Kidney glomerular epithelial cell (primary cell): ENCODE measurements at places on chromosomes 11 and 22.

DNA sequence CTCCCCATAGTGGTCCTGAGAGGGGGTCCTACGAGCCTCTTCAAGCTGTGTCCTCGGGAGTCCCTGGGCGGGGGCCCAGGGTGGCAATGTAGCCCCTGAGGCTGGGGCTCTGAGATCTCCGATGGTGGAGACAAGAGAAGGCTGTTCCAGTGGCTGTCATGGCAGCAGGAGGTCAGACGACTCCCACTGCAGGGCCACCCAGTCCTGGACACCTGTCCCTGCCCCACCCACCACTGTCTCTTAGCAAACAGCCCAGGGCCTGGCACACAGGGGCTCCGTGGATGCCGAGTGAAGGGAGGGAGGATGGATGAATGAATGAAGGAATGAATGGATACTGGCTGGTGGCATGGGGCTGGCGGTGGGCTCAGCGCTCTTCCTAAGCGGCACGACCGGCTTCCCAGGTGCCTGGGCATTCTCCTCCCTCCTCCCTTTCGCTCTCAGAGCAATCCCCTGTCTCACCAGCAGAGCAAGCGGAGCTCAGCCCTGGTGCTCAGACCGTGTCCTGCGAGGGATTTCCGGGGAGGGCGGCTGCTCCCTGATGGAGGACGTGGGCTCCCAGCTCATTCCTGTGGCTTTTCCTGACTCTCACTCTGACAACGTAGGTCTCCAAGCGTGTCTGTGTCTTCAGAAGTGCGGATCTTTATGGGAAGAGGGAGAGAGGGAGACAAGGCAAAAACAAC lies 1272.6 kb downstream of the BRD1 start:
- DNase-seq, result no peak

DNA sequence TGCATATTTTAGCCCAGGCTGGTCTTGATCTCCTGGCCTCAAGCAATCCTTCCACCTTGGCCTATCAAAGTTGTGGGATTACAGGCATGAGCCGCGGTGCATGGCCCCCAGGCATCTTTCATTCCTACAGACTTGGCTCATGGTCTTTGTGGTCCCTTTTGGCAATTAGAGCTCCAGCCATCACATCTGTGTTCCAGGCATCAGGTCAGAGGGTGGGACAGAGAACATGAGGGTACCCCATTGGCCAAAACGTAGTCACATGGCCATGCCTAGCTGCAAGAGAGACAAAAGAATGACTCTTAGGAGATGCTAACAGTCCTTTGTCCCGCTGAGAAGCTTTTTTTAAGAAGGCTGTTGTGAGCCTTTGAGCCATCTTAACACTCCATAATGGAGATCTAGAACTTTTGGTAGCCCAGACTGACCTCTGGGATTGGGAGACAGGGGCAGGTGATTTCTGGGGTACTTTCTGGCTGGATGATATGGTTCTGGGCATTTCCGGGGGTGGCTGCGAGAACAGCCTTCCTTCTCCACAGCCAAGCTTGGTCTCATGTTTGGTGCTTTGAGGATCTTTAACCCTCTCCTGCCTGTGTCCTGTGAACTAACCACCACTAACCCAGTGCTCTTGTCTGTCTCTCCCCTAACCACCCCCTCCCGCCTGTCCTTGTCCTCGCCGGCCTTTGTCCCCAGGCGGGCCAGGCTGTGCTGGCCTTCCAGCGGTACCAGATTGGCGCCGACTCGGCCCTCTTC lies 18.4 kb upstream of the TAB1 start:
- no peak for DNase-seq

DNA sequence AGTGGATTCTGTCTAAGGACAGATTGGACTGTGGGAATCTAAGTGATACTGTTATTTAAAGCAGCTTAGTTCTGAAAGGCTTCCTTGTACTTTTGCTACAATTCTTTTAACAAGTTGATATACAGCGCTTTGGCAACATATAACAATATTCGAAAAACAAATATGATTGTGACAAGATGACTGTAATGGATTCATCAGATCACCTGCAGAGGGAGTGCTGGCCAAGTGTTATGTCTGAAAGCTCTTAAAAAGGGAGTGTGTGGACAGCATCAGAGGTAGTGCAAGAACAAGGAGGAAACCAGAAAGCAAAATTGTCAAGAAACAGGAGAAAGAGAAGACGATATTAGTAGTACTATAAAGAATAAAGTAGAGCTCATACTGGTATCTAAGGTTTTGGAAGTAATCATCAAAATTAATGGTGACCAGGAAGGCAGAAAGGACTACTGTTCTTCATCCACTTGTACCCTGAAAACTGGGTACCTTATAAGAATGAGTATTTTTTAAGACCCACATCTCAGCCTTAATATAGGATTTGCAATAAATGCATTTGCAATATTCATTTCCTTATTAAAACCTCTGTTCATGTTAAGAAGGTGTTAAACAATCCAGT lies 1112.0 kb upstream of the CCDC90B start:
- no peak for DNase-seq

DNA sequence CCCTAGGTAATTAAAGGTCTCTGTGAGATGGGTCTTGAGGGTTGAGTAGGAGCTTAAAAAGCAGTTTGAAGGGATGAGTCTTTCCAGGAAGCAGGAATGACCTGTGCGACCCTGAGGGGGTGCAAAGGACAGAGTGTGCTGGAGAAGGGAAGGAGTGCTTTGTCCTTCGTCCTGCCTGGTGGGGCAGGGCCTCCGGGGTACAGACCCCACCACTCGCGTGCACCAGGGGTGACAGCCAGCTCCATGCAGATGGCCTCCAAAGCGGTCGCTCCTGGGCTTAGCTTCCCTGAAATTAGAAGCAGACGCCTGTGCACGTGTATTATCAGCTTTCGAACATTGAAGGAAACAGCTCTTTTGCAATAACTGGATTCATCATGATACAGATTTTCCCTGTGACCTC lies 959.8 kb downstream of the BRD1 start:
- DNase-seq, result no peak

- no peak for DNase-seq
These were observed 101.0 kb downstream of the PDE2A start for GRCh38 chr11:72573072-72573854.

GRCh38 chr11:66189031-66189745 lies 79.3 kb upstream of the RAB1B start:
- DNase-seq, result no peak

DNA sequence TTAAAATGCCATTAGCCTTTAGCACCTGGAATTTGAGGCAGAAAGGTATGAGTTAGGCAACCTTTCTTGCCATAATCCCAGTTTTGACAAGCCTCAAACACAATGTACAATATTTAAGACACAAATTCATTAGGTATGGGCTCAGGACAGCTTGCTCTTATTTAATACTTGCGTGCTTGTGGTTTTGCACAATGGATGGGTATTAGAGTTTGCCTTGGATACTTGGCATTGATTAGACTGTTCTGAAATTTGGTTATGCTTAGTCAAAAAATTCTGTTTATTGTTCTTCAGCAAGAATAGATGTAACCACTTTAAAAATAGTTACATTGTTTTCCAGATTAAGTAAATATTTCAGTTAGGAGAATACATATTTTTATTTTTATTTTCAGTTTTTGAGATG lies 5.4 kb upstream of the C11orf65 start:
- no peak for DNase-seq

GRCh38 chr22:36332623-36333332 lies 55.0 kb downstream of the MYH9 start:
- peak; percentile 76 for DNase-seq

DNA sequence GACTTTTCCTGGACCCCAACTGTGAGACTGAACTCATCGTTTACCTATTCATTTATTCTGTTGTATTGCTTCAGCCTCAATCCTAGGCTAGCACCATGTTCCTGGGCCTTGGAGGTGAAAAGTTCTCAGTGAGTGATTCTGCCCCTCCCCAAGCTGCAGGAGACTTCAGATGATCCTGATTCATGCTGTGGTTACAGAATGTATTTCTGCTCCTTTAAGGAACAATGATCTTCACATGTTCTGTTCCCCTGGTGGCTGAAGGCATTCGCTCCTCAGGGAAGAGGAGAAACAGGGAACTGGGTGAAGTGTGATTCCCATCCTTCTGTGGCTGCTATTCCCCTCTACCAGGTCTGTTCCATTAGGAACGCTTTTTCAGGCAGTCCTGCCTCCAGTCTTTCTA lies 2.4 kb downstream of the OR52E1 start:
- peak; percentile 6 for DNase-seq

GRCh38 chr22:28426346-28427132 lies 253.1 kb downstream of the TTC28 start:
- DNase-seq, result no peak

GRCh38 chr11:10645212-10645795 lies 48.3 kb downstream of the IRAG1 start:
- DNase-seq, result no peak

DNA sequence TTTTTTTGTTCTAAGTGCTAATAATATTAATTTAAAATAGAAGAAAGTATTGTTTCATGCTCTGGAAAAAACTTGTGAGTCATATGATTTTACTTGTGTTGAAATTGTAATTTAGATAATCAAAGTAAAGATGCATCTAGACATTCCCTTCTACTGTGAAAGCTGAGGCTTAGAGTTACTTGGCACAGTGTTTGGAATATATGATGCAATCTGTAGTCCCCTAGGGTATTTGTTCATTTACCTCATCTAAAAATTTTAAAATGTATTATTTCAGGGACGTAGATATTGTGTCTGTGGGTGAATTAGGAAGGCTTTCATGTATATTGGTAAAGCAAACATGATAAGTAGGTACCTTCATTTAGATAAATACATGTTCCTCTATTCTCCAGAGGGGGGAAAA lies 793.5 kb upstream of the CNTN5 start:
- no peak for DNase-seq

DNA sequence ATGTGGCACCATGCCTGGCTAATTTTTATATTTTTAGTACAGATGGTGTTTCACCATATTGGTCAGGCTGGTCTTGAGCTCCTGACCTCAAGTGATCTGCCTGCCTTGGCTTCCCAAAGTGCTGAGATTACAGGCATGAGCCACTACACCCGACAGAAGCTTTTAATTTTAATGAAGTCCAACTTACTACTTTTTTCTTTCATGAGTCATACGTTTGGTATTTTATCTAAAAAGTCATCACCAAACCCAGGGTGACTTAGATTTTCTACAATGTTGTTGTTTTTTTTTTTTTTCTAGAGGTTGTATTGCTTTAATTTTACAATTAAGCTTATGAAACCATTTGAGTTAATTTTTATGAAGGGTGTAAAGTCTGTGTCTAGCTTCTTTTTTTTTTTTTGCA lies 34.9 kb downstream of the JRKL start:
- DNase-seq, result peak; percentile 10

GRCh38 chr11:59822989-59823566 lies 12.5 kb upstream of the MRPL16 start:
- peak; percentile 32 for DNase-seq

- peak; percentile 37 for DNase-seq
These were observed 29.6 kb downstream of the SNX19 start for GRCh38 chr11:130886704-130887103.

DNA sequence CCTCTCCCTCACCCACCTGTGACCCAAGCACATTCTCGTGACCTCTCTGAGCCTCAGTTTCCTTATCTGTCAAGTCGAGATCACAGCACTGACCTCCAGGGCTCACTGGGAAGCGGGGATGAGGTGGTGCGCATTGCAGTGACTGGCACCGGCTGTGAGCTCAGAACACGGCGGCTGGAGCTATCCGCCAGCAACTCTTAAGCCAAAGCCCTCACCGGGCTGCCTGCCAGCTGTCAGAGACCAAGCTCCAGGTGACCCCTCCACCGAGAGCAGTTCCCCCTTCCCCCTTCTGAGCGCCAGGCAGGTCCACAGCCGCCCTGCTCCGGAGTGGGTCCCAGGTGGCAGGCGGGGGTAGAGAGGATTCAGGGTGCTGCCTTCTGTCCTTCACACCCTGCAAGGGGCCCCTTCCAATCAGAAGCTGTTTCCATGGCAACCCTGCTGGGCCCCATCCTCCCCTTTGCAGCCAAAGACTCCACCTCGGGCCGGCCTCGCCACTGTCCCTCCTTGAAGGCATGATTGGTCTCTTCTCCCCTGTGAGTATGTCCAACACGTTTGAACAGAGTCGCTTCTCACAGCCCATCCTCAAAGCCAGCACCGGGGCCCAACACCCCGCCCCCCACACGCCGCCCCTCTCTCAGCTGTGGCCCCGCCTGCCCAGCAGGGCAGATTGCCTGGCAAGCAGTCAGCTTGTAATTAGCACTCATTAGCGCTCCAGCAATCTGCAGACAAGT lies 98.7 kb downstream of the WNT7B start:
- no peak for DNase-seq

GRCh38 chr11:2445746-2446551 lies 1.1 kb downstream of the KCNQ1 start:
- no peak for DNase-seq

DNA sequence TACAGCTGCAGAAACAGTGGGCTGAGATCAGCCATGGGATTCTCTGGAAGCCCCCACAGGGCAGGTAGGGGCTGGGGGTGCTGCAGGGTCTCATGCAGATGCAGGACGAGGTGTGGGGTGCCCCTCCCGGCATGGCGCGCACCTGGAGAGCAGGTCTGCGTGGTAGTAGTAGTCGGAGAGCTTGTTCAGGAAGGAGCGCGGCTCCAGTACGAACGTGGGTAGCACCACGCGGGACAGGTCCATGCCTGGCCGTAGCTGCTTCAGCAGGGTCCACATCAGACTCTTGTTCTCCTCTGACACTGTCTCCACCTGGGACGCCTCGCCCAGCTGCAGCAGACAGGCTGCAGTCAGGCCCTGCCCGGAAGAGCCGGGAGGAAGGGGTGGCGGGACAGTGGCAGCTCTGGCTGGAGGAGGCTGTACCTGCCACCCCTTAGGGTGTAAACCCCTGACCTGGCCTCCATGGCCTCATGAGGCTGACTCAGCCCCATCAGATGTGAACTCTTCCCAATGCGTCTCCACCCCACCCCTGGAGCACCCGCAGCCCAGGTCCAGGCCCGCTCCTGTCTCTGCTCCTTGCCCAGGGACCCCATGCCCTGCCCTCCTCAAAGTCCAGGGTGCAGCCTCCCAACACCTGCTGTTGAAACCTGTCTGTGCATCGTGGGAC lies 47.0 kb upstream of the CARS1 start:
- no peak for DNase-seq

GRCh38 chr11:68998390-68998911 lies 14.6 kb downstream of the MRGPRF start:
- no peak for DNase-seq

- DNase-seq, result no peak
These were observed 2.5 kb upstream of the ZDHHC8 start for GRCh38 chr22:20128902-20129746.

- no peak for DNase-seq
These were observed 62.1 kb downstream of the TCF20 start for GRCh38 chr22:42208362-42208761.

- no peak for DNase-seq
These were observed 307.5 kb downstream of the NTM start for GRCh38 chr11:131677828-131678470.

DNA sequence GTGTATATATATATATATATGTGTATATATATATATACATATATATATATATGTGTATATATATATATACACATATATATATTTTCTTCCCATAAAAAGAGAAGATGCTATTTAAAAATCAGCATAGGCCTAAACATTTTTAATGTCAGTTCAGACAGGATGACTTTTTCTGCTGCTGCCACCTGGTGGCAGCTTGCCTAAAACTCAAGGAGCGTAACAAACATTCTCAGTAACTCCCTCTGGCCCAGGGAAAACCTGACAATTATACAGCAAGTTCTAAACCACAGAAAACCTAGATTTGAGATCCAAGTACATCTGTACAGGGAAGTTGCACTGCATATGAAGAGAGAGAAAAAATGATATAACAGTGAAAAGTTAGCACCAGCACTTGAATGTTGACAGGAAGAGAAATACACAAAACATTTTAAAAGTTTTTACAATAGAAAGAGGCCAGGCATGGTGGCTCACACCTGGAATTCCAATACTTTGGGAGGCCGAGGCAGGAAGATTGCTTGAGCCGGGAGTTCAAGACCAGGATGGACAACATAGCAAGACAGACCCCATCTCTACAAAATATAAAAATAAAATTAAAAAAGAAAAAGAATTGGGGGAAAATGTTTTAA lies 16.6 kb downstream of the OR8A1 start:
- peak; percentile 51 for DNase-seq
